ENCODE measurements at places on chromosomes 1 and 21. TPM values are rescaled to one million over a fixed set of nuclear protein-coding genes. Genes with fewer than 3 reads are reported as not detected.

- no peak for DNase-seq
These were observed 95.1 kb upstream of the SOD1 start for GRCh38 chr21:31564439-31564838.

- no peak for DNase-seq
These were observed 106.4 kb upstream of the MAGI3 start for GRCh38 chr1:113283914-113284313.

DNA sequence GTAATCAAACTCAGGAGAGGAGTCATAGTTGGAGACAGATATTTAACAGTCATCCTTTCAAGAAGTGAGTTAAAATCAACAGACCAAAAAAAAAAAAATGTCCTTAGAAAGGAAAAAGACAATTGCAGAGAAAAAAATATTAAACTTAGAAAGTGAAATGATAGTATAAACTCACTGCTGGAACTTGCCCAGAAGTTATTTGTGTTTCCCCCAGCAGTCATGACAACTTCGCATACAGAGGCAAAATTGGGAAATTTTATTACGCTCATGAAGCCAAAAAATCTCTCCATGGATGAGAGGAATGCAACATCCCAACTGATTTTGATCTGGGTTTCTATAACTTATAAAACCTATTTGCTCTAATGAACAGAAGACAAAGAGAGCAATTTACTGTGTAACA, 198.2 kb downstream of the LRRC7 start:
- DNase-seq = no peak

GRCh38 chr1:117098287-117098890, 23.2 kb downstream of the TRIM45 start:
- DNase-seq = no peak

GRCh38 chr1:203305809-203306088, 430 bp downstream of the BTG2 start:
- no peak for DNase-seq

SGIP1 gene
- 7.0 TPM for total RNA-seq

Data from cardiac septum (tissue), 1 donor.